ENCODE measurements at places on chromosomes 7 and 10.
A peak's percentile ranks its signal among the peaks of the same experiment; 100 is the strongest.

DNA sequence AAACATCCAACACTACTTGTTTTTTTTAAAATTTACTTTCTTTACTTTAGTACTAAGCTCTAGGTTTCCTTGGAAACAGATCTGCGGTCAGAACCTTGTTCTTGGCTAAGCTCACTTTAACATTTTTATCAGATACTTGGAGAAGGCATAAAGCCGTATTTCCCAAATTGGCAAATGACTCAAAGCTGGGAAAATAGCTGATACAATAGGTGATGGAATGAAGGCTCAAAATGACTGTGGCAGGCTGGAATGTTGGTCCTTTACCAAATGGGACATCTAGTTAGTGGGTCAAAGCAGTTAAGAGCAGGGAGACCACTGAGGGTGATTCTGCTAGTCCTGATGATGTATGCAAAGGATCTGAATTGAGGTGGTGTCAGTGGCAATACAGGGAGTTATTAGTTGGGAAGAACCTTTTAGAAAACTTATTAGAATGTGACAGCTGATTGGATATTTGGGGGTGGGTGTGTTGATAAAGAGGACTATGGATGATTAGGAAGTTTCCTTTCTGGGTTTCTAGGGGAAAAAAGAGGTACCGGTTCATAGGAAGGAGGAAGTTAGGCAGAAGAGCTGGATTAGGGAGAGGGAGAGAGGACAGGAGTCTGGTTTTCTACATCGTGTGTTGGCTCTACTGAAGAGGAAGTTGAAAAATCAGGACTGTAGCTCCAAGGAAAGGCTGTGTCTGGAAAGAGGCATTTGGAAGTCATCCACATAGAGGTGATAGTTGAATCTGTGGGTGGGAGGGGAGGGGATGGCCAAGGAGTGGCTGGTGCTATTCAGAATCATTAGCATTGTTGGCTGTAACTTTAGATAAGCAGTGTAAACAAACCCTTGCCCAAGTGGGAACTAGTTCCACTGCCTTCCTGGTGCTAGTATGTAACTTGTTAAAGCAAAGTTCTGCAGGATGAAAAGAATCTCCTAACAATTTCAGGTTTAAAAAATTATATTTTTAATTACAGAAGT, 13.1 kb downstream of the PLCE1 start:
- no peak for DNase-seq

DNA sequence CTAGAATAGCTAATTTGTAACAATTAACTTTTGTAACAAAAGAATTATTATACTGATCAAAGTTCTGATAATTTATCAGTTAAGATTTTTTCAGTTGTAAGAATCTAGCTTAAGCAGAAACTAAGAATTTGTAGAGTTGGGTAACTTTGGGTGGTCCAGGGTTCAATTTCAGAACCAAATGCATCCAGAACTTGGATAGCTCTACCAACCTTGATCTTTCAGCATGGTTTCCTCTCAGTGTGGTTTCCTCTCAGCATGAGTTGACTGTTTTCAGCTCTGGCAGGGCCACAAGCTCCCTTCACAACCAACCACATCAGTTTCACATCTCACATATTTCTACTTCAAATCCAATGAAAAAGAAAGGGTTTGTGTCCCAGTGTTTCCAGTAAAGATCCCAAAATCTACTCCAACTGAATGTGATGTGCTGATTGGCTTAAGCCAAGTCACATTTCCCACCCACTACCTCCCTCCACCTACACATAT, 3.3 kb upstream of the FAS start:
- no peak for DNase-seq

DNA sequence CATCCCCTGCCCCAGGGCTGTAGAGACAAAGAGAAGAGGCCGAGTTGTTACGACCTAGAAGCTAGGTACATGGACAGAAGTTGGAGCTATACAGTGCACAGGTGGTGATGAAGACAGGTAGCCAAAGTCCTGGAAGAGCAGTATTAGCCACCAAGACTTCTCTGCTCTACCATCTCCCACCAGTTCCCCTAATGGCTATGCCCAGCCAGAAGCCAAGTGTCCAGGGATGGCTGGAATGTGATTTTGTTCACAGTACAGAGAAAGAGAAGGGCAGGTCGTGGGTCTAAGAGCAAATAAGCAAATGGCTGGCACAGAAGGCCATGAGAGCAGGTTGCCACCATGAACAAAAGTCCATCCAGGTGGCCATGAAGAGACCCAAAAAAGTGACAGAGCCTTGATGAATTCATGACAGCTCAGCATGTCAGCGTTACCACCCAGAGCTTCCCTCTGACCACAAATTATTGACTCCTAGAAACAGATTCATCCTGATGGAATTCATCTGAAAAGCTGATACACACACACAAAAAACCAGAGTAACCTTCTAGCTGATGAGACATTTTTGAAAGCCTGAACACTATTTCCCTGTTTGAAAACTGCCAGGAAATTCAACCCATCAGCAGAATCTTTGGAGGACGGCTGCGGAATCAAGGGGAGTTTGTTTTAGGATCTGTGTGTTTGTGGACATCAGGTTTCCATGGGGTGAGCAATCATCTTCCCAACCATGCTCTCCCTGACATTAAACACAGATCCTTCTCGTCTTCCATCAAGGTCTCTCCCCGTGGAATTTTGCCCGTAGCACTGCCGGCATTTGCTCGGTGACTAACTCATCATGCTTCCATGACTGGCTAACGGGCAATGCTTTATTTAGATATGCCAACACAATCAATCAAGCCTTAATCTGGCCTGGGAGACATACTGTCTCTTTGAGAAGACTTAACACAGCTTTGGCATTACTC, 906.7 kb upstream of the AUTS2 start:
- DNase-seq: no peak

DNA sequence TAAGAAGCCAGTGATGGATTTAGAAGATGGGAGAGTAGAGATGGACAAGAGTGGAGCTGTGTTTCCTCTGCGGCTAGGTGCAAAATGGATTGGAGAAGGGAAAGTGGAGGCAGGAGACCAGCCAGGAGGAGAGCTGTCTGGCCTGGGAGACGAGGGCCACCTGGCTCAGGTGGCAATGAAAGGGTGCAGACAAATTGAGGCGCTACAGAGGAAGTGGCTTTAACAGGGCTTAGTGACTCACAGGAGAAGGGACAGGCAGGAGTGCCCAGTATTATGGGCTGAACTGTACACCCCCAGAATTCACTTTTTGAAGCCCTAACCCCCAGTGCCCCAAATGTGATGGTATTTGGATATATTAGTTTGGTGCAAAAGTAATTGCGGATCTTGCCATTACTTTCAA, 65.6 kb upstream of the DUSP5 start:
- DNase-seq: no peak

DNA sequence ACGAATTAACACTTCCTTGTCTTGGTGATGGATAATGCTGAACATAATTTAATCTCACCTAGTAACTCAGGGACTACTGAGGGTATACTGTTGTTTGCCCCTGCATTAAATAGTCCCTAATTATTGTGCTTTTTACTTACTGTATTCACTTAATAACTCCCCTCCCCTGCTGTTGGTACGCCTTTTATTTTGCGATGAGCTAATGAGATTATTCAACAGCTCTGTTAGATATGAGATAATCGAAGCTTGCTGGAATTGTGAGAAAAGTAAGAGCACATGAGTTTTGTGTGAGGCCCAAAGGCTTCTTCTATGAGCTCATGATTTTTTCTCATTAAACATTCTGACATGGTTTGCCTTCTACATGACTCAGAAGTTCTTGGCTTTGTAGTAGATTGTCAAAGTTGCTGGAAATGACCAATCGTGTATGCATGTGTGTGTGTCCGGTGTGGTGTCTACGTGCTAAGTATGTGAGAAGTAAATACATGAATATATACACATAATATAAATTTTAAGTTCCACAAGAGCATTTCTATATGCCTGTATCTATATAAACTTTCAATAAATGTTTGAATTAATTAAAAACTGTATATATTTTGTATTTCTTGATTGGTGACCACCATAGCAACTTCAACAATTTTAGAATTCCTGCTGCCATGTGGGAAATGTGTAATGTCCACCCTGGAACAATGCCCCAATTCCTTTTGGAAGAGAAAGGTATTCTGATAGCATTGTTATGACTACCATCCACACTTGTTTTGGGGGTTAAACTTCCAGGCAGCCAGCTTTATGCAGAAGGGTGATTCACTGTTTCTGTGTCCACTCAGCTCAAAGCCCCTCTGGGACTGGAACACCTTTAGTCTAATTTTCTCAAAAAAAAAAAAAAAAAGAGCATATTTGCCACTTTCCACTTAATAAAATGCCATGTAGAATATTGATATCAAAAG, 106.2 kb downstream of the SAMD9 start:
- DNase-seq: no peak

- DNase-seq: no peak
Observed at GRCh38 chr10:22010973-22011408, 7.5 kb upstream of the DNAJC1 start.

DNA sequence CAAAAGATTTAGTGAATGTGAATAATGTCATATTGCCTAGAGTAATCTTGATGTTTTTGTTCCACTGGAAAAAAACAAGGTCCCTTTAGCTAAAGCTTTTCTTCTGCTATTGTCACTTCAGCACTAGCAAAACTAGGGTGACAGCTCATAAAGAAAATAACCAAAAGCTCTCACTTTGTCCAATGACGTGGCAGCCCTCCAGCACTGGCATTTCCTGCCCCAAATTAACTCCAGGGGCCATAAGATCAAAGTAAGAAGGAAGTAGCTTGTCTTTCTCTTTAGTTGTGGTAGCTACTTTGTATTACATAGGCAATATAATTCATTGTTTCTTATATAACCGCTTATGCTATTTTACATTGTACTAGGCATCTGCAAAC, 47.3 kb downstream of the LRRN3 start:
- DNase-seq: peak; percentile 64

GRCh38 chr10:102565793-102566192, 62.0 kb downstream of the SUFU start:
- no peak for DNase-seq

DNA sequence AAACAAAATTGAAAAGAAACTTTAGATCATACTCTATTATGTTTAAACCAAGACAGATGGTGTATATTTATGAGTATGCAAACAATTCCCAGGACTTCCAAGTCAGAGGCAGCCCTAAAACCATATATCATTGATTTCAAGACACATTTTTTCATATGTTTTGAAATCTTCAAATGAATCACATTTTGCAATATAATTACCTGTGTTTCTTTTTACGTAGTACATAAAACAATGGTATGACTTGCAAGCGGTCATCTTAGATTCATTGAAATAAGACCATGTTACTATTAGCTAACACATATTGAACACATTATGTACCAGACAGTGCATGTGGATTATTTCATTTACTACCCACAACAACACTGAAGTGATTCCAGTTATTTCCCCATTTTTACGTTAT, 14.9 kb downstream of the SMURF1 start:
- no peak for DNase-seq

DNA sequence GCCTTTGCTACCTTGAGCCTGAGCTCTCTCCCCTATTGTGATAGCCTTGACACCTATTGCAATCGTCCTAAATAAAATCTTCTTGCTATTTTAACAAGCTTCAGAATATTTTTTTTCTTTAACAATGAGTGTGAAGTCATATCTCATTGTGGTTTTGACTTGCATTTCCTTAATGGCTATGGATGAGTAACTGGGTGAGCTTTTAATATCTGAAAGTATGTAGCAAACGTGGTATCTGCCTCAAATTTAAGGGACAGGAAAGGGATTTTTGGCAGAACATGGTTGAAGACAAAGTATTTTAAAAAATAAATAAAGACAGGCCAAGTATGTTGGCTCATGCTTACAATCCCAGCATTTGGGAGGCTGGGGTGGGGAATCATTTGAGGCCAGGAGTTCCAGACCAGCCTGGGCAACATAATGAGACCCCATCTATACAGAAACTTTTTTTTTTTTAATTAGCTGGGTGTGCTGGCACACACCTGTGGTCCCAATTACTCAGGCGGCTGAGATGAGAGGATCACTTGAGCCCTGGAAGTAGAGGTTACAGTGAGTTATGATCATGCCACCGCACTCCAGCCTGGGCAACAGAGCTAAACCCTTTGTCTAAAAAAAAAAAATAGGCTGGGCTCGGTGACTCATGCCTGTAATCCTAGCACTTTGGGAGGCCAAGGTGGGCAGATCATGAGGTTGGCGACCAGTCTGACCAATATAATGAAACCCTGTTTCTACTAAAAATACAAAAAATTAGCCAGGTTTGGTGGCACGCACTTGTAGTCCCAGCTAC, 319.3 kb upstream of the NRP1 start:
- DNase-seq: no peak

DNA sequence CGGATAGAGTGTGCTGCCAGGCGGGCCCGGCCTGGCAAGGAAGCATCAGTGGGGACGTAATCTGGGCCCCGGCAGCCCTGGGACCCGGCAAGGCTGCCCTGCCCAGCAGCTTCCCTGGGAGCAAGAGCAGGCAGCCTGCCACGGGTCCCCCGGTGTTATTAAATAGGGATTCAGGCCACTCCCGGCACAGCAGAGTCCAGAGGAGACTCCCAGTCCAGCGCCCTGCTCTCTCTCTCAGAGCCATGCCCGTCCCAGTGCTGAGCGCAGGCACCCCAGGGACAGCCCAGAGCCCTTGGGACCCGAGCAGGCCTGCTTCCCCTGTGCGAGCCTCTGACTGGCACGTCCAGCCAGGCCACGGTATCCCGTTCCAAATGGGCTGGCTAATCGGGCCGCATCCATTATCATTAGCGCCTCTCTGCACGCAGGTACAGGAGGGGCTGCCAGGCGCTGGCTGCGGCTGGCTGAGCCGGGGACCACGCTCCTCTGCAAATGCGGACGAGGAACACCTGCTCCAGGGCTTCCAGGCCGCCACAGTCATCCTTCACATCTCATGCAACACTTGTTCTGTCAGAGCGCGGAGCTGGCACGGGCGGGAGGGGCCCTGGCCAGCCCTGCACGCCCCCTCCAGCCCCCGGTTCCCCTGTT, 344.2 kb upstream of the MKI67 start:
- no peak for DNase-seq

GRCh38 chr10:71010730-71011129, 122.4 kb upstream of the PCBD1 start:
- DNase-seq: no peak

GRCh38 chr7:48426966-48427555, 255.8 kb downstream of the ABCA13 start:
- no peak for DNase-seq

- DNase-seq: no peak
Observed at GRCh38 chr10:30017556-30017955, 41.8 kb downstream of the JCAD start.

DNA sequence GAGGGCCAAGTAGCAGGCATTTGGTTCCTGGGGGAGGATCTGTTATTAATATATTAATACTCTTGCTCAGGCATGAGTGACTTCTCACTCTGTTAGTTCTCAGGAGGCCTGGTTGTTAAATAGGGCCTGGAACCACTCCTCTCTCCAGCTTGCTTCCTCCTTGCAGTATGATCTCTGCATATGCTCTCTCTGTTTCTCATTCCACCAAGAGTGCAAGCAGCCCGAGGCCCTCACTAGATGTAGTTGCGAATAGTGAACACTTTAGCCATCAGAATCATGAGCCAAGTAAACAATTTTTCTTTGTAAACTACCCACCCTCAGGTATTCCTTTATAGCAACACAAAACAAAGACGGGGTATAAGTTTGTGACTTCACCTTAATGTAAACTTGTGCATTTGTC, 784.3 kb downstream of the DNAJB9 start:
- DNase-seq: no peak

GRCh38 chr10:127318396-127318795, 122.0 kb upstream of the INSYN2A start:
- DNase-seq: no peak
